Gastroesophageal sphincter (tissue), 4 donors: ENCODE measurements at places on chromosomes 13 and 19. TPM values are rescaled to one million over a fixed set of nuclear protein-coding genes. Genes with fewer than 3 reads are reported as not detected.
A peak's percentile ranks its signal among the peaks of the same experiment; 100 is the strongest.

NCAN gene
- not detected for total RNA-seq

NLRP9 gene
- total RNA-seq: not detected

SYT3 gene
- not detected for total RNA-seq

PSG3 gene
- not detected for total RNA-seq

RNF225 gene
- 1.5 TPM for total RNA-seq

- no peaks in the 10 kb centered on the region for H3K4me1 ChIP-seq
- no peaks in the 10 kb centered on the region for H3K27me3 ChIP-seq
- no peaks in the 10 kb centered on the region for H3K36me3 ChIP-seq
- peak overlapping the region; percentile 39 for H3K4me3 ChIP-seq
Measured at GRCh38 chr19:5308451-5309437, 31.9 kb downstream of the PTPRS start.

- peaks cover 4% of the 10 kb centered on the region for H3K36me3 ChIP-seq
- no peak for ATAC-seq
- no peaks in the 10 kb centered on the region for H3K4me1 ChIP-seq
- peak overlapping the region; percentile 32 for H3K27ac ChIP-seq
Measured at GRCh38 chr13:110195547-110196485, 111.1 kb downstream of the COL4A1 start.

DNA sequence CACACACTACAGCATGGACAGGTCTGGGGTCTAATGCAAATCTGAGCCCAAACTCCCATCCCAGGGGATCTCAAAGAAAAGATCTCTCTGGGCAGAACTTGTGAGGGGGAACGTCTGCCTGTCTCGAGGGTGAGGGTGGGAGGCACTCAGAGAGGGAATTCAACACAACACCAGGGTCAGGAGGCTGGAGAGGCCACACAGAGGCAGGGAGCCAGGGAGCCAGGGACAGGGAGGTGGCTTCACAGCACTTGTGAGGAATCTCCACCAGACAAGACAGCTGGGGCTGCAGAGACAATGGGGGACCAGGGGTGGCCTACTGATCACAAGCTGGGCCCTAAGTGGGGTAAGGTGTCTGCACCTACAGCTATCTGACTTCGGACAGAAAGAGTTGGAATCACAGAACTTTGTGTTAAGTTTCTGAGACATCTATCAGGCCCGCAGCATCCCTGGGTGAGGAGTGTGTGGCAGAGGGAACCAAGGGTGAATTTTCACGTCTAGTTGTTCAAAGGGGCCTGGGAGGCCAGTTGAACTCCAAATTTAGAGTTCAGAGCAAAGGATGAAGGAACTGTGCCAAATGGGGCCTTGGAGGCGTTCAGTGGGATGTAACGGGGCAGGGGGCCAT, 12.7 kb upstream of the AKAP8L start:
- peak overlapping the region; percentile 83 for H3K4me3 ChIP-seq
- no peaks in the 10 kb centered on the region for H3K4me1 ChIP-seq
- H3K27me3 ChIP-seq: no peaks in the 10 kb centered on the region
- no peak for ATAC-seq
- H3K27ac ChIP-seq: peak overlapping the region; percentile 51

DNA sequence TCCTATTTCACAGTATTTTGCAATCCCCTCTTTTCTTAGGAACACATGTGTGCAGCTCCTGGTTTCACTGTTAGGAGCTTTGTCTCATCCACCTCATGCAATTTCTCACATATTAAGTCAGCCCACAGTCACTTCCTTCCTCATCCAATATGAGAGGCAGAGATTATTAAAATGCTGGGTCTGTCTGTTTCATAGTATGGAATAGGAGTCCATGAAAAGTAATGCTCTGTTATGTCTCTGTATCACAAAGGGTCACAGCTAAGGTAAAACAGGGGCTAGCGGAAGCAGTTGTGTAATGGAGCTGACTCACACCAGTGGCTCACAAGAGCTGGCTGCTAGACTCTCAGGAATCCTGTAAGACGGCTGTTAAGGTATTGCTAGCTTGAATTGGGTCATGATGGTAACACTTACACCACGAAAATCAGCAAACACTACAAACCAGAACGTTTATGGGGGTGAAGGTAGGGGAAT, 216.5 kb downstream of the EFNB2 start:
- H3K36me3 ChIP-seq: no peaks in the 10 kb centered on the region
- no peak overlapping the region for H3K27ac ChIP-seq
- no peak overlapping the region for H3K4me3 ChIP-seq
- no peaks in the 10 kb centered on the region for H3K27me3 ChIP-seq

DNA sequence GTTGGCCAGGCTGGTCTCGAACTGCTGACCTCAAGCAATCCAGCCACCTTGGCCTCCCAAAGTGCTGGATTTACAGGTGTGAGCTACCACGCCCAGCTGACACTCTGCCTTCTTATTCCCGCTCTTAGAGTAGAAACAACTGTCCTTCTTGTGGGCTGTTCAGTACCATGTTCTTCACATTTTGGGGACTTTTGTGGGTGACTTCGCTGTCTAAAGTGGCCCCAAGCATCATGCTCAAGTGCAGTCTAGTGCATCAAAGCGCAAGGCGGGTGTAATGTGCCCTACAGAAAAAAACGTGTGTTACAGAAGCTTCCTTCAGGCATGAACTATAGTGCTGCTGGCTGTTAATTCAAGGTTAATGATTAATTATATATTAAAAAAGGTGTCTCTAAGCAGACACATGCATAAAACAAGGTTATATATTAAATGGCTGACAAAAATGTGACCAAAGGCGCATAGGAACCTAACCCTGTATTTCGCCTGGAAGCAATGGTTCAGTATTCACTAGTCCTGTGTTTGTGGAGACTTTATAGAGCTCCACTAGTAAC, 38.3 kb downstream of the ABCC4 start:
- no peak overlapping the region for H3K4me3 ChIP-seq
- no peaks in the 10 kb centered on the region for H3K4me1 ChIP-seq
- H3K27me3 ChIP-seq: no peaks in the 10 kb centered on the region
- no peak for ATAC-seq

GRCh38 chr13:113646376-113646775, 11.6 kb downstream of the ATP4B start:
- ATAC-seq: no peak
- no peak overlapping the region for H3K4me3 ChIP-seq
- H3K4me1 ChIP-seq: no peaks in the 10 kb centered on the region
- H3K36me3 ChIP-seq: no peaks in the 10 kb centered on the region
- H3K27ac ChIP-seq: no peak overlapping the region

DNA sequence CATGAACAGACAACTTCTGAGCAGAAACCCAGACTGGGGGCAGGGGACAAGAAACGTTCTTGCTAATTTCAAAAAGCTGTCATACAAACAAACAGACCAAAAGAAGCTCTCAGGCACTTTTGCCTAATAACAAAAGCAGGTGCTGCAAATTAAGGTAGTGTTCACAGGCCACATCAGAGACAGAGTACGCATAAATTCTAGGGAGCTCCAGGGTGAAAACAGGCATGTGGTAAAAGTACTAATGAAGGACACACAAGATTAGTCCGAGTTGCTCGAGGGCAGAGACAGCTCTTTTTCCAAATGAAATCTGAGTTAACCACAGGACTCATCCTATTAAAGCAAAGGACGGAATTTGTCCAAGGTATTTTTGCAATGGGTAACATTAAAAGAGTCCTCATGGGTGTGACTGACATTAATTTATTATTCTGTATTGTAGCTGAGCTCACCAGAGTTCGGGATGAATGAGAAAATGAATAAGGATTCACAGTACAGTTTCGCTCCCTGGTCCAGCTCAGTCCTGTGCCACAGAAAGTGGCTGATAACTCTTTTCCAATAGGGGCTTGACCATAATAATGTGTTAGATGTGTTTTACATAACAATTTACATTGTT, 197.3 kb downstream of the LHFPL6 start:
- no peaks in the 10 kb centered on the region for H3K27me3 ChIP-seq
- ATAC-seq: no peak
- no peaks in the 10 kb centered on the region for H3K36me3 ChIP-seq
- H3K4me3 ChIP-seq: no peak overlapping the region
- H3K4me1 ChIP-seq: peaks cover 38% of the 10 kb centered on the region
- no peak overlapping the region for H3K27ac ChIP-seq

- H3K27ac ChIP-seq: no peak overlapping the region
- no peaks in the 10 kb centered on the region for H3K4me1 ChIP-seq
- H3K36me3 ChIP-seq: no peaks in the 10 kb centered on the region
- no peak overlapping the region for H3K4me3 ChIP-seq
- H3K27me3 ChIP-seq: no peaks in the 10 kb centered on the region
Measured at GRCh38 chr13:65803530-65804392, 1426.4 kb downstream of the PCDH9 start.

GRCh38 chr13:51559946-51560735, 24.1 kb upstream of the WDFY2 start:
- no peak overlapping the region for H3K4me3 ChIP-seq
- no peaks in the 10 kb centered on the region for H3K36me3 ChIP-seq
- no peak for ATAC-seq
- H3K27ac ChIP-seq: no peak overlapping the region
- no peaks in the 10 kb centered on the region for H3K27me3 ChIP-seq
- no peaks in the 10 kb centered on the region for H3K4me1 ChIP-seq

- peaks cover 33% of the 10 kb centered on the region for H3K4me1 ChIP-seq
- ATAC-seq: no peak
- H3K27me3 ChIP-seq: peaks cover 68% of the 10 kb centered on the region
Measured at GRCh38 chr19:3720349-3720917, 12.2 kb downstream of the TJP3 start.

DNA sequence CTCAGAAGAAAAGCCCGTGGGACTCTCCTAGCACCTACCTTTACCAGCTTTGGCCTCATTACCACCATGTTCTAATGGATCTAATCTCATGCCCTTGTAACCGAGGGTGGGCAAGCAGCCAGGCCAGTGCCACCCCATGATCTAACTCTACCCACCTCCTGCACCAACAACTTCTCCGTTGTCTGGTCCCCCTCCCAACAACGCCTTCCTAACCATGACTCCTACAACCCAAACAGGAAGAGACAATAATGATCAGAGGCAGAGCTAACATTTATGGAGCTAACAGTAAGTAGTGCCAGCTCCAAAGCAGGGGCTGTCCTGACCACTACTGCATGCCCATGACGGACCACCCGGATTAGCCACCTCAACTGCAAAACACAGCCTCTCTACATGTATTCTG, 3.5 kb downstream of the USP12 start:
- ATAC-seq: no peak
- peak overlapping the region; percentile 94 for H3K27ac ChIP-seq
- H3K27me3 ChIP-seq: no peaks in the 10 kb centered on the region
- H3K36me3 ChIP-seq: no peaks in the 10 kb centered on the region
- peaks cover 38% of the 10 kb centered on the region for H3K4me1 ChIP-seq
